ENCODE measurements at places on chromosomes 16 and 17.

DNA sequence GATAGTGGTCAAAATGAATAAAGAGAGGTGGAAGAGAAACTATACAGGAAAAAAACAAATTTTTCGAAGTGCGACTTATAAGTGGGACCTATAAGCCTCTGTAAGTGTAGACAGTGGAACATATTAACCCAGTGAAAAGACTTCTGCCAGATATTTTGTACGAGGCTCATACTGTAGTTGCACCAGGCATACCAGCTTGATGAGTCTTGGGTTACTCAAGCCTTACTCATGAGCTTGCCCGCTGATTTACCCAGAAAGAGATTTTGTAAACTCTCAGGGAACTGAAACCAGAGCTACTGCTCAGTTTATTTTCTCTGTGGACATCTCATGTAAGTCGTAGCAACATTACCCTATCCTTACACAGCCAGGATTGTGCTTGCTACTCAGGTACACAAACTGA, 708.0 kb upstream of the SOX9 start:
- DNase-seq, result no peak

- DNase-seq, result no peak
Measured at GRCh38 chr16:56460101-56460500, 8.7 kb downstream of the OGFOD1 start.

- no peak for DNase-seq
Measured at GRCh38 chr16:72853575-72854266, 194.2 kb downstream of the ZFHX3 start.

- no peak for DNase-seq
Measured at GRCh38 chr17:38329808-38330730, 13.7 kb downstream of the GPR179 start.

DNA sequence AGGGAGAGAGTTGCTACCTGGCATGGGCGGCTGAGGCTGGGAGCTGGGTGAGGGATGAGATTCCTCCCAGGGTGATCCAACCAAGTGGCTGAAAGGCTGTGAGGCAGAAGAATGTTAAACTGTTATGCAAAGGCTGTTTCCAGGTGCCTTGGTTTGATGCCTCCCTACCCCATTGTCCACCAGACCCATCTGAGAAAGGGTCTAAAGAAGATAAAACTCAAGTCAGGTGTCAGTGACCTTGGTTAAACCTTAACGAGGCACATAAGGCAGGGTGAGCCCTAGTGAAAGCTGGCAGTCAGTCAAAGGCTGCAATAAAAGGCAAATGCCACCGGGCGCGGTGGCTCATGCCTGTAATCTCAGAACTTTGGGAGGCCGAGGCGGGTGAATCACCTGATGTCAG, 23.8 kb downstream of the LDHD start:
- no peak for DNase-seq

DNA sequence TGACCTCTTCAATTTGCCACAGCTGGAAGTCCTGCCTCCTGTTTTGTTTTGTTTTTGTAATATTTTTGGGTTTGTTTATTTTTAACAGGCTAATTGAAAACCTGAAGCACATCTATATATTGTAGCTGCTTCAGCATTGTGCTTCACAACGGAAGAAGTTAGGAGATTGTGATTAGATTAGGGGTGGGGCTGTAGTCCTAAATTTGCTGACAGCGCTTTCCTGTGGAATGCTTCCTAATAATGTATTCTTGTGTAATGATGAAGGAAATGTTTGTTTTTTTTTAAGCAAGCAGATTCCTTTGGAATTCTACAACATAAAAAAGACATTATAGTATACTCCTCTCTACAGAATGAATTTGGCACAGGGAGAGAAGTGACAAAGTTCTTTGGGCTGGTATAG, 70.1 kb downstream of the NLK start:
- DNase-seq, result no peak

GRCh38 chr16:61946019-61946418, 90.2 kb downstream of the CDH8 start:
- DNase-seq, result no peak

- DNase-seq, result no peak
Measured at GRCh38 chr16:68707340-68708152, 29.5 kb upstream of the CDH1 start.

DNA sequence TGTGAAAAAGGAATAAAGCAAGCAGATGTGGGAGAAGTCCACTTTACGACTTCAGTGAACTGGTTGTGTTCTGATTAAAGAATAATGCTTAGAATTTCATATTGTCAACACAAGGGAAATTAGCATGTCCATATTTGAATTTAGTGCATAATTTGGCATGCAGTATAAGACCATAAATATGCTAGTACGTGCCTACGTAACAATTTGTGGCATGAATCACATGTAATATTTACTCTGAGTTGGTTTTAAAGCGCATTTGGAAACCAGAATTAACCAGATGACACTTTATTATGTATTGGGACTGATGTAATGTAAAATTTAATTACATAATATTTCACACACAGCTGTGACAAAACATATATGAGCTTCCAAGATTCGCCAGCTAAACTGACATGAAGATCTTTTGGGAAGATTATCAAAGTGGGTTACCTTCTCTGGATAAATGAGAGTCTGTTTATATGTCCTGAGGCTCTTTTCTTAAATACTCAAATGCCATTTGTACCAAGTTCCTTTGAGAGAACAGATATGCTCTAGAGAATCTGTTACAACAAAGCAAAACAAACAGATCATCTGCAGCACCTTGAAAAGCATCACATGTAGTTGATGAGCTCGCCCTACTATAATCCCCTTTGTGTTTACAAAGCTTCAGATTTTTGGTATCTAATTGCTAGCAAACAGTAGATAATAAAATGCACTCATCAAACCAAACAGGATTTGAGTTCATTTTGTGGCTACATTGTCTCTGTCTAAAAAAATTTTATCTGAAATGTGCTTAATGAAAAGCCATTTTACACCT, 1468.6 kb downstream of the CDH11 start:
- DNase-seq, result no peak

- DNase-seq, result no peak
Measured at GRCh38 chr17:79791735-79792161, 5.1 kb downstream of the CBX8 start.

- DNase-seq, result no peak
Measured at GRCh38 chr17:50539762-50540559, 7.0 kb upstream of the SPATA20 start.

DNA sequence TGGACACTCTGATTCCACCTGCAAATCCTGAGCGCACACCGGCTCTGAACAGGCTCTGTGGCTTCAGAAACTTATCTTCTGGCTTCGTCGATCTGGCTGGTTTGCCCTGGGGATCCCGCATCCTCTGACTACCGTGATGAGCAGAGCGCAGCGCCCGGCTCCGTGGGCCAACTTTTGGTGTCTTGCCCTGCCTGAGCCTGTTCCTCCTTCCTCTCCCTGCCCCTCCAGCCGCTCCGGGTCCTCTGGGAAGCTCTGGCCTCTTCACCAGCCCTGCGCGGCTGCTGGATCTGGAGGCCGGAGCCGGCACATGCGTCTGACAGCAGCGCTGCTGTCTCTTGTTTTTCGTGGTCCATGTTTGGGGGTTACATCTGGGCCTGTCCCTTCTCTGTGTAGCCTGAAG, 65.6 kb downstream of the JPH3 start:
- DNase-seq, result no peak

- no peak for DNase-seq
Measured at GRCh38 chr17:51670899-51671298, 410.6 kb downstream of the UTP18 start.

GRCh38 chr16:72568502-72568901, 396.5 kb upstream of the PMFBP1 start:
- no peak for DNase-seq

- DNase-seq, result no peak
Measured at GRCh38 chr17:21025451-21025850, 17.4 kb downstream of the USP22 start.

Data from DMS 273 treated with DMSO at 0.1 percent for 48 hours (cell line).